ENCODE measurements at places on chromosomes 2 and 18.

DNA sequence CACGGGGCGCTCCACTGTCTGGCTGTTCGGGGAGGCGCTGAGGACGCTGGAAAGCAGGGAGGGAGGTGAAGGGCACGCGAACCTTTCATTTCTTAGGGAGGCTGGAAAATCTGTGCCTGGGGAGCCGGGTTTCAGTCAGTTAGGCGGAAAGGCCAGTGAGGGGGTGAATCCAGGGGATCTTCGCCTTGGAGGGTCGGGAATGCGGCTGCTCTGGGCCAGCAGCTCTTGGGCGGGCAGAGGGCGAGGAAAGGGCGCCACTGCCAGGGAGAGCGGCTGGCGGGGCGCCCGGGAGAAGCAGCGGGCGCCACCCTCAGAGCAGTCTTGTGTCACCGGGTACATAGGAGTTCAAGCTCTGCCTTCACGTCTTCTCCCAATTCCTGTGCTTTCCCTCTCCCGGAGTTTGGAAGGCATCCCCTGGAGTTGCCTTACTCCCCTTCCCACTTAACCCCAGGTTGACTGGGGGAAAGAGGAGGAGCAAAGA is 1.4 kb downstream of the CCDC85A start:
- no peak for DNase-seq

GRCh38 chr2:207244971-207245925 is 79.5 kb upstream of the KLF7 start:
- no peak for DNase-seq

DNA sequence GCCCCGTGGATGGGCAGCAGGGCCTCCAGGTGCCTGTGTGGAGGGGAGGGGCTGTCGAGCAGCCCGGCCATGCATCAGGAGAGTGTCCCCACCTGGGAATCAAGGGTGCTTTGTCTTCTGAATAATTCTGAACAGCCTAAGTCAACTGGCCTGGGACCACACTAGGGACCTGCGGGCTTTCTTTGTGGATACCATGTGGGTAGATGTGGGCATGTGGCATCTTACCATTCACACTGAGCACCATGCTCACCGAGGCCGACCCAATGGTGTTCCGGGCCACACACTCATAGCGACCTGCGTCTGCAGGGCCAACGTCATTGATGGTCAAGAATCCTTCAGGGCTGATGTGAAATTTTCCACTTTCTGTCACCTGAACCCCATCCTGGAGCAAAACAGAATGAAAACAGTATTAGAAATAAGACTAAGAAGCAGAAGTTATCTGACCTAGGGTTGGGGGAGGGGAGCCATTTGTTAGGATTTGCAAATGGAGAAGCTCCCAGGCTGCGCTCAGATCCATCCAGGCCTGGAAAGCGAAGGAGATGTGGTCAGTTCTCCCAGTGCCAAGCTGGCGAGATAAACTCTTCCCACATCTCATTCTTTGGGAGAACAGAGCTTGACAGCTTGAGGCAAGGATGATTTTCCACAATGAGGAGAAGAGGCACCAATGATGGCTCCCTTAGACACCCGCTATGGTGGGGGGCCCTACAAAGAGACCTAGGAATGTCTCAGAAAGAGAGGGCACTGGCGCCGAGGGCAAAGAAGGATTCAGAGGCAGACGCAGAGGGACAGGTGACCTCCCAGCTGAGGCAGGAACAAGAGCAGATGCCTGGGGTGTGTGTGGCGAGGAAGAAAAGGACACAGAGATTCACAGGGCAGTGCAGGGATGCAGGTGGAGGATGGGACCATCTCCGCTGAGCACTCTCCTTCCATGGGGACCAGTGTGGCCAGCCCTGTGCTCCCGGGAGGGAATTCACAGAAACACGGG is 83.4 kb downstream of the PXDN start:
- no peak for DNase-seq

DNA sequence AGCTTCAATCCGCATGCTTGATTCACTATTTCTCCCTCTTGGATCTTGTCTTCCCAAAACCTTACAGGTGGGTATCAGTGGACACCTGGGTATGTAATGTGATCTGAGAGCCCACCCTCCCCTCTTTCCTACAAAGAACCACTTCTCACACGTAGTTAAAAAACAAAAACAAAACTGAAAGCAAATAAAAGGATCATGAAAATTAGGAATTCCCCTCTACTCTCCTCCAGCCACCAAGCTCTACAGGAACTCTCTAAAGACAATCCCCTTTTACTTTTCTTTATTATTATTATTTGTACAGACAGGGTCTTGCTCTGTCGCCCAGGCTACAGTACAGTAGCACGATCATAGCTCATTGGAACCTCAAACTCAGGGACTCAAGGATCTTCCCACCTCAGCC is 40.8 kb upstream of the MYO1B start:
- no peak for DNase-seq

DNA sequence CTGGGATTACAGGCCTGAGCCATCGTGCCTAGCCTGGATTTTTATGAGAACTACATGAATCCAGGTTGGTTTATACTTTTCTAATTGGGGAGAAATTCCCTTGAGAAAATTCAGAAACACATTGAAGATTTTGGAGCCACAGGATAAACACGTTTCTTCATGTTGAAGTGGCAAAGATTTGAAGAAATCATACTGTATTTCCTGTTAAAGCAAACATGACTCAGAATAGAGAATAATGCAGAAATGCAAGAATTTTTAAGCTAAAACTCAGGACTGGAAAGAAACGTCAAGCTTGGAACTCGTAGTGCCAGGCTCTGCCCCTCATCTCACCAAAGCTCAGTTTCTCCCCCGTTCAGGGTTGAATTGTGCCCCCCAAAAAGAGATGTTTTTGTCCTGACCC is 32.1 kb upstream of the TAF1B start:
- DNase-seq: no peak

DNA sequence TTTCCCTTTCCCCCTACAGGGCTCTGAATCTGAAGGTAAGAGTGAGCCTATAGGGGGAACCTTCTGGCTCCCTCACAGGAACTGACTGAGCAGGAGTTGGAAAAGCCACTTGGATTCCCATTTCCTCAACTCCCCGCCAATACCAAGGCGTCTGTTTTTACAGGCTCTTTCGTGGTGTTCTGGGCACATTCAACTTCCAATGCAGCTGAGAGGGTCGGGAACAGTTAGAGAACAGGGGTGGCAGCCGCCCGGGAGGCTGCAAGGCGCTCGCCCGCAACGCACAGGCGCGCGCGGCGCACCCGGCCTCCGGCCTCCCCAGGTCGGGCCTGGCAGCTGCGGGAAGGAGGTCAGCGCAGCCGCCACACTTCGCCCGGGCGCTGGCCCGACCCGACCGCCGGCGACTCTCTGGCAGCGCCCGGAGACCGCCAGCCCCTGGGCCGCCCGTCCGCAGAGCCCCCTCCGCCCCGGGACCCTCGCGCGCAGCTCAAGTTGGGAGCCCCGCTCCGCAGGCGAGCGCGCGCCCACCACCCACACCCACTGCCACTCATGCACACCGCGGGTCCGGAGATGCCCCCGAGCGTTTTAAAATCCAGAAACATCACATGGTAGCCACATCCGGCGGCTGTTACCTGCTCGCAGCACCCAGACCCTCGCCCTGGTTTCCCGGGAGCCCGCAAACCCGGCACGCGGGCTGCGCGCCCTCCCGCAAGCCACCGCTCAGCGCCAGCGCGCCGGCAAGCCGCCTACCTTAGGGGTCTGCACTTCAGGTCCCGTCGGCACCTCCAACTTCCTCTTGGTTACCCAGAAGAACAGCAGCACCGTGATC is 816 bp downstream of the GALNT14 start:
- DNase-seq: no peak

GRCh38 chr2:71559828-71560637 is 106.7 kb downstream of the DYSF start:
- no peak for DNase-seq

- no peak for DNase-seq
Measured at GRCh38 chr2:60925994-60926740, 44.8 kb downstream of the REL start.

GRCh38 chr2:3122525-3122924 is 255.1 kb downstream of the EIPR1 start:
- DNase-seq: no peak

All from activated CD8-positive, alpha-beta memory T cell treated with anti-CD3 and anti-CD28 coated beads for 4 hours (primary cell).